Fibroblast of skin of left biceps (primary cell): ENCODE measurements at places on chromosomes 1 and 21.
A peak's percentile ranks its signal among the peaks of the same experiment; 100 is the strongest.

DNA sequence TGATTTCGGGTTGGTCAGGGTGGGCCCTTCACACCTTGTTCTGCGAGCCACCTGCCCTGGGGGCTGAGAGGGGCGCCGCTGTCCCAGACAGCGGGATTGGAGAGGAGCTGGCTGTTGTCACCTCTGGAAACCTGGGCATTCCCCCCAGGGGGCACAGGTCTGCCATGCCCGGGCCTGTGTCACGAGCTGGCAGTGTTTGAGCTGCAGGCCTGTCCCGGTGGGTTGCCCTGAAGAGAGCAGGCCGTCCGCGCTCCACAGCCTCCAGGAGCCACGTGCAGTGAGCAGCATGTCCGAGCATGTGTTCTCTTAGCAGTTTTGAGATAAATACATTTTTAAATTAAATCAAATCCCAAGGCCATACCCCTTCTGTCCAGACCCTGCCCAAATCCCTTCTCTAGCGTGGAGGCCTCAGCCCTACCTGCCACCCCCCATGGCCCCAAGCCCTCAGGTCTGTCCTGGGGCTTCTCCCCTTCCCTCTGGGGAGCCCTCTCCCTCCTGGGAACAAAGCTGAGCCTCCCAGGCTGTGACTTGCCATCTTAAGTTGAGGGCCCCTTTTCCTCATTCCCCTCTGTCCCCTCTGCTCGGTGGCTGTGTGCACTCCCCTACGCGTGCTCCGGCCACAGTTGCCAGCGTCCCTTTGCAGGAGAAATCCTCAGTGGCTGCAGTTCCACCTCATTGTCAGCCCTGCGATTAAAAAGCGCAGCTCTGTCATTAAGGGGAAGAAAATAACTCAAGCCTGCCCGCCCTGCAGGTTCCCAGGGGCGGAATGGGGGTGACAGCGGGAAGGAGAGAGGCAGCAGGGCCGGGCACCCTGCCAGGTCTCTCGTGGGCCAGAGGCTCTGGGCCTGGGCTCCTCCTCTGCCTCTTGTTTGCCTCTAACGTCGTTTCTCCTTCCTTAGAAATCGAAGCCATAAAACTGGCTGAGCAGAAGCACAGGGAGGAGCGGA lies 26.6 kb downstream of the SLX9 start:
- no peak for DNase-seq

DNA sequence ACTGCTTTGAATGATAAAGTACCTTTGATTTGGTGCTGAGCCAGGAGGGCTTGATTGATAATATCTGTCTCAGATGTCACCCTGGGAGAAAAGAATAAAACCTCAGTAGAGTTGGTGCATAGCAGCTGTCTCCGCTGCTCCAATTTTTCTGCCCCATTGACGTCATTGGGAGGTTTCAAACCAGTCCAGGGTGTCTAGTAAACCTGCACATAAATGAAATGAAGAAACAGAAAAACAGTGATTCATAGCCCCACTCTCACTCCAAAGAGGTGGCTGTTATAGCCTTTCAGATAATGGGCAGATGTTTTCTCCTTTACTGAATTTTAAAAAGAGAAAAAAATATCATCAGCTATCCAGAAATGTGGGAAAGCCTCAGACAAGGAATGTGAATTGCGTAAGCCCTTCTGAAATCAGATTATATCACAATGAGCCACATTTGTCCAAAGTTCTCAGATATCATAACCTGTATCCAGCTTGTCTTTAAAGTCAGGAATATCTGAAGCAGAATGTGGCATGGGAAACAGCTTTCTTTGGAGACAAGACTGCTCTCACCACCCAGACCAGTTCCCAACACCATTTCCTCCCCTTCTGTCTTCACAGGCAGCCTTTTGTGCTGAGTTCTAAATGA lies 351.3 kb upstream of the SGIP1 start:
- peak; percentile 52 for DNase-seq

GRCh38 chr1:88885933-88886332 lies 5.4 kb downstream of the GTF2B start:
- DNase-seq, result no peak

DNA sequence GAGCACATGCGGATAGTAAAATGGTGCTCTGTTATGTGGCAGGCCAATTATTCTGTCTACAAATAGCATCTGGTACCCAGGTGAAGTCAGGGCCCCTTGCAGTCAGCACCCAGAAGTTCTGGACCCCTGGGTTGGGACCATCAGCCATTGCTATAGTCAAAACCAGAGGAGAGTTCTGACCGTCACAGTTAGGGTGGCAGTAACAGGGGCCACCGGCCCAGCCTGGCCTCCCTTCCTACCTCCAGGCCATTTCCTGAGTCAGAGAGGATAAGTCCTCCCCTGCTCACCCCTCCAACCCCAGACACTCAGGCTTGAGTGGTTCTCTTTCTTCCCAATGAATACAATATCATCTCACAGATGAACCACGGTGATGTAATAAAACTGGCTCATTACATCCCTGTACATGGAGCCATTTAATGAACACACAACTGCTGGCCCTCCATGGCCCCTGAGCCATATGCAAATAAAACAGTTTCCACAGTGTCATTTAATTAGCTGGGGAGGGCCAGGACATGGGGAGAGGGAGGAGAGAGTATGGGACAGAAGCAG lies 673.6 kb downstream of the MATN1 start:
- DNase-seq, result no peak

DNA sequence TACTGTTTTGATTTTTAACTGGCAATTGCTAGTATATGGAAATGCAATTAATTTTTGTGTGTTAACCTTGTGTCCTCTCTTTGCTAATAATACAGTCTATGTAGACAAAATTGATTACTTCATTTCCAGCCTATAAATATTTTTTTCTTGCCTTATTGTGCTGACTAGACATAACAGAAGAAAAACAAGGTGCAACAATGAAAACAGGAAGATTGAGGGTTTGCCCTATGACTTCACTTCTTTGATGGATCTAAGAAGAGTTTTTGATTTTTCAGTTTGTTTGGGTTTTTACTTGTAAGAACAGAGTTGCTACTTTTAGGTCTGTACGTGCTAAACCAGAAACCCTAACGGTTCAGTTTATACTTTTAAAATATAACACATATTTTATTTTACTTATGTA lies 8.5 kb upstream of the CNIH4 start:
- DNase-seq, result no peak

DNA sequence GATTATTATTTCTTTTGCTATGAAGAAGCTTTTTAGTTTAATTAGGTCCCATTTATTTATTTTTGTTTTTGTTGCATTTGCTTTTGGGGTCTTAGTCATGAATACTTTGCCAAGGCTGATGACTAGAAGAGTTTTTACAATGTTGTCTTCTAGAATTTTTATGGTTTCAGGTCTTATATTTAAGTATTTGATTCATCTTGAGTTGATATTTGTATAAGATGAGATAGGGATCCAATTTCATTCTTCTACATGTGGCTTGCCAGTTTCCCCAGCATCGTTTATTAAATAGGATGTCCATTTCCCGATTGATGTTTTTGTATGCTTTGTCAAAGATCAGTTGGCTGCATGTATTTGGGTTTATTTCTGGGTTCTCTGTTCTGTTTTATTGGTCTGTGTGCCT lies 8.5 kb upstream of the ACBD6 start:
- no peak for DNase-seq
